HS-5 (cell line): ENCODE measurements at places on chromosomes 7 and 10.

- DNase-seq = no peak
Measured at GRCh38 chr7:112238852-112239610, 32.5 kb downstream of the ZNF277 start.

- DNase-seq = no peak
Measured at GRCh38 chr7:150811-151221, 41.6 kb upstream of the FAM20C start.

DNA sequence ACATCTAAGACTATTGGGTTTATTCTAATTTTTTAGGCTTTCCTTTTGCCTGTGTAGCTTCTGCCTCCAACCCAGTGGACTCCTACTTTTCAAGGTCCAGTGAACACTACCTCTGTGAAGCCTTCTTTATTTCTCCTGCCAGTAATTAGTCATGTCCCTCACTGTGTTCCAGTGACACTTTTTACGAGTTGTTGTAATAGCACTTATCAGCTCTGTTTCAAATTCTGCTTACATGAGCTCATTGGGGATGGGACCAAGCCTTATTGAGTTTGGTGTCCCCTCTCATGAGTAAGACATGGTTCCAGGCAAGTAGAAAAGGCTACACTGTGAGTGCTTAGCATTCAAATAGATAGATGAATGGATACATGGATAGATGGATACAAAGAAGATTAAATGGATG is 184.6 kb downstream of the HIBADH start:
- no peak for DNase-seq

DNA sequence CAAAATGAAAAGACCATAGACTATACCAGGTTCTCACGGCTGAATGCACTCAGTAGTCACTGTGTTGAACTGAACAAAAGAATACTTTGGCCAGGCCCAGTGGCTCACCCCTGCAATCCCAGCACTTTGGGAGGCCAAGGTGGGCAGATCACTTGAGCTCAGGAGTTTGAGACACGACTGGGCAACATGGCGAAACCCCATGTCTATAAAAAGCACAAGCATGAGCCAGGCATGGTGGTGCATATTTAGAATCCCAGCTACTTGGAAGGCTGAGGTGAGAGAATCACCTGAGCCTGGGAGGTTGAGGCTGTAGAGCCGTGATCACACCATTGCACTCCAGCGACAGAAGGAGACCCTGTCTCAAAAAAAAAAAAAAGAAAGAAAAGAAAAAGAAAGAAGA is 12.5 kb downstream of the SFXN4 start:
- no peak for DNase-seq

DNA sequence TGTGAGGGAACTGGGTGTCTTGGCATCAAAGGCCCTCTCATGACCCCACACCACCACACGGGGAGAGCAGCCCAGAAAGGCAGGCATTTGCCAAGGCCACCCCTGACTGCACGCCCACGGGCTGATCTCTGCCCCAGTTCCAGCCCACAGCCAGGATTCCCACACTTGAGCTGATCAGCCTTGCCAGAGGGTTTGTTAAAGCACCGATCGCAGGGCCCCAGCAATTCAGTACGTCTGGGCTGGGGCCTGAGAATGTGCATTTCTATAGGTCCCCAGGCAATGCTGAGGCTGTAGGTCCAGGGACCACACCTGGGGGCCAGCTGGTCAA is 103.9 kb downstream of the TNS3 start:
- no peak for DNase-seq

- no peak for DNase-seq
Measured at GRCh38 chr10:13943735-13944398, 357.1 kb downstream of the PRPF18 start.

DNA sequence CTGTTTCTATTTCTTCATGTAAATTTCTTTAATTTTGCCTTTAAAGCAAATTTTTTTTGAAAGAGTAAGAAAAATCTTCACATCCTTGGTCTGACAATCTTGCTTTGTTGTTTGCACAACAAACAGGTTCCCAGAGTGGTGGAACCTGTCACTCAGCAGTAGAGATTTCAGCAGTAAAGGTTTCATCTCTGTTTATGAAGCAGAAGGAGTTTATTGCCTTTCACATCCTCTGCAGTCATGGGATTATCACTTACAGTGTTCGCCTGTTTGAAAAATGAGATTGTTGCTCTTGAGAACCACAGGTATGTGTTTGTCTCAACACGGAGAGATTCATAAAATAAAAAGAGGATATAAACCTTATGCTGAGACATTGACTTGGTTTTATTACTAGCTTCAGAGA is 342.6 kb downstream of the IPMK start:
- DNase-seq = no peak

GRCh38 chr10:110502851-110503301 is 5.2 kb downstream of the DUSP5 start:
- DNase-seq = no peak

DNA sequence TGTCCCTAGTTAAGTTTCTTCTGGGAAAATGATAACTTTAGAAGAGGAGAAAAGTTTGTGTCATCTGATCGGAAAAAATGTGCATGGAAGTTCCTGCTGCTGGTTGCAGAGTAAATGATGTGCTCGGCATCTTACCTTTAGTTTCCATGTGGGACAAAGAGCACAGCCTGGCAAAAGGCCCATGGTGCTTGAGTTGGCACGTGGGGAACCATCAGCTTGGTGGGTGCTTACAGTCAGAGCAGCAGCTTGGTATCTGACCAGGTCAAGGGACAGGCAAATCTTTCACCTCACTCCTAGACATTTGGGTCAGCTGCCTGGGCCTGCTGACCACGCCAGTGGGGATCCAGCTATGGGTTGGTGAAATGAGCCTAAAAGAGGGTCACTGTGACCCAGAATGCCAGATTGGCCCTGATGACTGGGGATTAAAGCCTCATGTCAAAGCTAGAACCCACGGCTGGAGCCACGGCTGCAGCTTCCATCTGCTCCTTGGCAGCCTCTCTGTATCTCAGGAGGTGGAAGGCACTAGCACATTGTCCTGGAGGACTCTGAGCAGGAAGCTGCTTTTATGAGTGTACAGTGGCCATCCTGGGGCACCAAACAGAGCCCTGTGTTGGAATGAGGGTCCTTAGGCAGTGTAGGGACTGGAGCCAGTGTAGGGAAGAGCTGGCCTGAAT is 24.7 kb downstream of the VWC2 start:
- DNase-seq = no peak

DNA sequence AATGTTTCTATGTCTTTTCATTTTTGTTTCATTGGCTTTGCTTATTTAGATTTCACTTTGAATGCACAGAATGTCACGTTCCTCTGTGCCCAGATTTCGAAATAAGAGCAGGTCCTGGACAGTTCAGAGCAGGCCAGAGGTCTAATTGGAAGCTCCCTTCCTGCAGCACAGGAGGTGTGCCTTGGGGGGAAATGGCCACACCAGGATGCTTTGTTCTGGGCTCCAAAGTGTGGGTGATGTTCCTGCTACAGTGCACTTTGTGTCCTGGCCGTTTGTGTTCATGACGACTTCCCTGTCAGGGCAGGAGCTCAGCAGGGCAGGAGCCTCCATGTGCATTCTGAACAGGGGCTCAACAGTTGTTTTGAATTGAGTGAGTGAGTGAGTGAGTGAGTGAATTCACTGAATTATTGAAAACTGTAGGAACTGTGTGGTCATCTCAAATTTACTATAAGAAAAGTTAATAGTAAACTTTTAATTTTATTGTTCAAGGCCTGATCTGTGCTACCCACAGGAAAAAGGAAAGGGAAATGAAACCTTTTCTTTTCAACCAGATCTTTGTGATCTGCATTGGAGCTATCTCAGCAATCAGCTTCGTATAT is 109.5 kb upstream of the GJD4 start:
- DNase-seq = no peak

GRCh38 chr10:320771-321170 is 185.5 kb downstream of the ZMYND11 start:
- DNase-seq = no peak

GRCh38 chr7:36207451-36208291 is 54.6 kb downstream of the EEPD1 start:
- peak; percentile 73 for DNase-seq

- no peak for DNase-seq
Measured at GRCh38 chr7:152709287-152710152, 33.6 kb upstream of the XRCC2 start.

- no peak for DNase-seq
Measured at GRCh38 chr7:95481271-95482165, 4.2 kb upstream of the ASB4 start.

DNA sequence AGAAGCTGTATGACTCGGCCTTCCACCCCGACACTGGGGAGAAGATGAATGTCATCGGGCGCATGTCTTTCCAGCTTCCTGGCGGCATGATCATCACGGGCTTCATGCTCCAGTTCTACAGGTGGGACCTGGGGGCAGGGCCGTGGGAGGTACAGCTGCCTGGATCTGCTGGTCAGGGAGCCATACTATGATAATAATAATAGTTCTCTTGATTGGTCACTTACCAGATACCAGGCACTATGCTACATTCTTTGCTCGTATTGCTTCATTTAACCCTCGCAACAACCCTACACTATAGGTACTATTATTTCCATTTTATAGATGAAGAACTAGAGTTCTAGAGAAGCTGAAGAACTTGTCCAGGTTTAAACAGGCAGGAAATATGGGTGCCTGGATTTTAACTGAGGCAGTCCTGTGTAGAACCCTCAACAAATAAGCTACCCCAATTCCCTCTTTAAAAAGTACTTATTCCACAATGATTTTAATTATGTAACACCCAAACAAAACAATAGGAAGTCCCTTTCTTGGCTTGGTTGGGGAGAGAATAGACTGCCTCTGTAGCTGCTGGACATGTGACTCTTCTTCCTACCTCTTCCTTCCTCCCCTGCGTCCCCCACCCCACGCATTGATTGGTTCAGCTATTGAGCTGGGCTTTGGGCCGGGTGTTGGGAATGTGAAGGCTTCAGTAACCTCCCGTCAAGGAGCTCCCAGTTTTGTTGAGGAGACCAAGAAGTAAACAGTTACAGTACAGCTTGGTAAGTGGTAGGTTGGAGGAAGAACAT is 12.8 kb downstream of the SFXN2 start:
- DNase-seq = no peak

DNA sequence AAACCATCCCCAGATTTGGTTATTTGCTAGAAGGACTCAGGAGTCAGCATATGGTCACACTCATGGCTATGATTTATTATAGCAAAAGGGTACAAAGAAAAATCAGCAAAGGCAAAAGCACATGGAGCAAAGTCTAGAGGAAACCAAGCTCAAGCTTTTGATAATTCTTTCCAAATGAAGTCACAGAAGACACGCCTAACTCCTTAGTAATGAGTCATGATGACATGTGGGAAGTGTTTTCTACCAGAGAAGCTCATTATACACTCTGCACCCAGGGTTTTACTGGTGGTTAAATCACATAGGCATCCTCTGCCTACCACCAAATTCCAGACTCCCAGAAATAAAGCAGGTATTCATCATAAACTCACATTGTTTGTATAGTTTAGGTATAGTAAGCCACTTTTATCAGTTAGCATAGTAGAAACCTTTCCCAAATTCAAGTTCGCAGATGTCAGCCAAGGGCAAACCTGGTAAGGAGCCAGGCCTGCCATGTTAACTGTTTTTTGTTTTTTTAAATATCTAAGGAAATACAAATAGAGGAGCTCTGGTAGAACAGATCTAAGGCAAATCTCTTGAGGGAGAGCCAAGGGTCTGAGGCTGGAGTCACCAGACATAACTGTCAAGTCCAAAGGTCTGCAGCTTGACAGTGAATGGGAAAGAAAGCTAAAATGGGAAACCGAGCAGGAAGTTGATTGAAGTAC is 15.4 kb upstream of the HIBADH start:
- DNase-seq = peak; percentile 97

- DNase-seq = no peak
Measured at GRCh38 chr10:117248750-117249465, 8.0 kb downstream of the SLC18A2 start.

GRCh38 chr7:115409682-115410433 is 488.0 kb downstream of the MDFIC start:
- no peak for DNase-seq

DNA sequence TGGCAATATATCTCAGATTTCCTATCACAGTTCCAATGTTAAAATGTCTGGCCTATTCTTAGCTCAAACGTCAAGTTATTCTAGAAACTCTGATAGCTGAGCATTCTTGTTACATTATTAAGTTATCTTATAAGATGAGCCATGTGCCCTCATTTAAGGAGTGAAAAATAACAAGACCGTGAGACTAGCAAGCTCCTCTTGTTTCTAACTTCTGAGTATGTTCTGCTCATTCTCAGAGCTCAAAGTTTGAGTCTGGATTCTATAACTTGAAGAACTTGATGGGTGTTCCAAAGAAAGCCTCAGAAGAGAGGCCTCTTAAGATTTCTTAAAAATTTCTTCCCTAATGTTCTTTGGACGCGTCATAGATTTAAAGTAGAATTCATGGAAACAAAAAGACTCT is 215.2 kb downstream of the HTR7 start:
- no peak for DNase-seq

- no peak for DNase-seq
Measured at GRCh38 chr10:62442006-62442405, 67.8 kb downstream of the ZNF365 start.

GRCh38 chr7:83148776-83149175 is 13.9 kb downstream of the PCLO start:
- no peak for DNase-seq

DNA sequence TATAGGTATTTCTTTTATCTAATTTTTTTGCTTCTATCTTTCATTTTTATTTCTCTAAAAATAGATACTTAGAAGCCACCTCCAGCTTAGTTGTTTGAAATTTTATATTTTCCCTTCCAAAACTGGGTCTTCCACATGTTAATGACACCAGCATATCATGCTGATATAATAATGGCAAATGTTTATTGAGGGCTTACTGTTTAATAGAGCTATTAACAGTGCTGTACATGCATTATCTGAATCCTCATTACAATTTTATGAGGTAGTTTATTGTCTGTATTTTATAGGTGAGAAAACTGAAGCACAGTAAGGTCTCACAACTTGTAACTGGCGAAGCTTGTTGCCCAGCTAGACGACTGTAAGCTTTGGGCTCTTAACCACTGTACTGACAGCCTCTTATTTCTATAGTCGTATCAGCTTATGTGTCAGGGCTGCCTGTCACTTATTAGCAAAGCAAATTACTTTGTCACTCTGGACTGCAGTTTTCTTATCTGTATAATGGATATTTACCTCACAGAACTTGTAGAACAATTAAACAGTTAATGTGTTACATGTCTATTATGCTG is 51.2 kb downstream of the ANKIB1 start:
- DNase-seq = no peak

DNA sequence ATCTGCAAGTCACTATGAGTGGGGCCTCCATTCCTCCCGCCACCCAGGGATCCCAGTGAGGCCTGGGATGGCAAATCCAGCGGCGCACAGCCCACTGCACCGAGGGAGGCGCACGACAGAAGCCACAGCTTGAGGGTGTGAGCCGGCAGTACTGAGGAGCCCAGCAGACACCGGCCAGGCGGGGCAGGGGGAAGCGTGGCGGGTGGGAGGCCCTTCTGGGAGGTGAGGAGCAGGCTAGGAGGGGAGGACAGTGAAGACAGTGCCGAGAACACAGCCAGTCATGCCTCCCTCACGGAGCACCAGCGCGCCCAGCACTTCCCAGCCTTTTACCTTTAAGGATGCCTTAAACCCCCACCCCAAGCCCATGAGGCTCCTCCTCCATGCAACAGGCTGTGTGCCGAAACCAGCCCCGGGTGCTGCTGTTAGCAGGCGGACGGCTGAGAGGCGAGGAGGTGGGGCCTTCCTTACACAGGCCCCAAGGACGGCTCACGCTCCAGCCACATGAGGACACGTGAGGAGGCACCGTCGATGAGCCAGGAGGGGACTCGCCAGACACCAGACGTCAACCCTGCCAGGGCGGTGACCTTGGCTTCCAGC is 258.5 kb downstream of the PTPRN2 start:
- DNase-seq = no peak
